ENCODE measurements at places on chromosomes 13 and 19. TPM values are rescaled to one million over a fixed set of nuclear protein-coding genes. Genes with fewer than 3 reads are reported as not detected.
A peak's percentile ranks its signal among the peaks of the same experiment; 100 is the strongest.

GRCh38 chr13:92864584-92865284, 361.9 kb upstream of the GPC6 start:
- no peak for DNase-seq

DNA sequence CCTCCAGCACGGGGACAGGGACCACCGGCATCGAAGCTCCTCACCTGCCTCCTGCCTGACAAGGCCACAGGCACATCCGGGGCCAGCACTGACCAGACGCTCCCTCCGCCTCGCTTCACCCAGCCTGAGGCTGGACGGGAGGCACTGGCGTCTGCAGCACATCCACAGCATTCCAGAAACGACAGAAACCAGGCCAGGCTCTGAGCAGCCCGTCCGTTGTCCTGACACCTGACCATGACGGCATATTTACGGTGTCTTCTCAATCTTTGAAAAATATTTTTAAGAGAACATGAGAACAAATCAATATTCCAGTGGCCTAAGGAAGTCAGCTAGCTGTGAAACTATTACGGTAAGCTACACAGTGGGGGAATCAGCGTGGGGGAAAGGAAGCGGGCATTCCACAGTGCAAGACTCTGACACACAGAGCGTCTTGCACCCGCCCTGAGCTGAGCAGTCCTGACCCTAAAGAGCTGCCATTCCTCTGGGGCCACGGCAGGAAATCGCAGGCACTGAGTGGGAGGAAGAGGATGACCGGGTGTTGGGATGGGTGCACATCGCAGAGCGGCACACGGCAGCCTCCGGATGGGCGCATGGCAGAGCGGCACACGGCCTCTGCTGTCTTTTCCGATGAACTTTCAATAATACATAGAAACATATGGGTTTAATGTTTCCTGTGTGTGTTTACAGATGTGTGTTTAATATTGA, 26.8 kb downstream of the RASA3 start:
- peak; percentile 72 for DNase-seq

GRCh38 chr13:112487127-112487517, 100.8 kb downstream of the TUBGCP3 start:
- no peak for DNase-seq

DNA sequence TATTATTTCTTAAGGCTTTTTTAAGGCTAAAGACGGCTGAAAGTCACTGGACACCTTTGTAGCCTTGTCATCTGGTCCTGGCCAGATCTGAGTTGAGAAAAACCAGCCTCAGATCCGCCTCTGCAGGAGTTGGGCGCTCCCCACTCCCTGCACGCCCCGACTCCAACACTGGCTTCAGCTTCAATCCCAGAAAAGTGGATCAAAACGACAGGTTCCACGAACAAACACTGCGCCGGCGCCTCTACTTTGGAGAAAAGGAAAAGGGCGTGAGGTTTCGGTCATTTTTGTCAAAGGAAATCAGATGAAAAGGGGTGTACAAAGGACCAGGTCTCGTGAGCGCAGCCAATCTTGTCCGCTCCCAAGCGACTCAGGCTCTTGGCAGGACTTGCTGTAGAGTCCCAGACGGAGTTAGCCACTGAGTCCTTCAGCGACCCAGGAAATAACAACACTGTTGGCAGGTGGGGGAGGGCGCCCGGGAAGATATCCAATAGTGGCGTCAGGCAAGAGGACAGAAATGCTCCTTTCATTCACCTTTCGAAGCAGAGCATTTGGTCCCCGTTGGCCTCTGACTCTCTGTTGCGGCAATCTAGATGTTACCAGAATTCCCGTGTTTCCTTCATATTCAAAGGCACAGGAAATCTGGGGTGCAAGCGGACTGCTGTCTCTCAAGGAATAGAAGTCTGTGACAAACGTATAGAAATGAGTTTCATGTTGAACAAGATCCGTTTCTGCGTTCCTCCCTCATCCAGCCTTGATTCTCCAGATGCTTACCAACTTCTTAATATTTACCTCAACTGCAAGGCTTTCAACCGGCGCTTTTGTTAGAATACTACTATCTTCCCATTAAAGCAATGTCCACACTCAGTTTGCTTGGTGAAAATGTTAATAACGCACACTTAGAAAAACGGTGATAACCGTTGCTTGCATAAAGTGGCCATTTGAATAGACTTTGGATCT, 1.8 kb upstream of the CCNA1 start:
- no peak for DNase-seq

GRCh38 chr13:43850873-43851272, 28.7 kb downstream of the CCDC122 start:
- no peak for DNase-seq

DNA sequence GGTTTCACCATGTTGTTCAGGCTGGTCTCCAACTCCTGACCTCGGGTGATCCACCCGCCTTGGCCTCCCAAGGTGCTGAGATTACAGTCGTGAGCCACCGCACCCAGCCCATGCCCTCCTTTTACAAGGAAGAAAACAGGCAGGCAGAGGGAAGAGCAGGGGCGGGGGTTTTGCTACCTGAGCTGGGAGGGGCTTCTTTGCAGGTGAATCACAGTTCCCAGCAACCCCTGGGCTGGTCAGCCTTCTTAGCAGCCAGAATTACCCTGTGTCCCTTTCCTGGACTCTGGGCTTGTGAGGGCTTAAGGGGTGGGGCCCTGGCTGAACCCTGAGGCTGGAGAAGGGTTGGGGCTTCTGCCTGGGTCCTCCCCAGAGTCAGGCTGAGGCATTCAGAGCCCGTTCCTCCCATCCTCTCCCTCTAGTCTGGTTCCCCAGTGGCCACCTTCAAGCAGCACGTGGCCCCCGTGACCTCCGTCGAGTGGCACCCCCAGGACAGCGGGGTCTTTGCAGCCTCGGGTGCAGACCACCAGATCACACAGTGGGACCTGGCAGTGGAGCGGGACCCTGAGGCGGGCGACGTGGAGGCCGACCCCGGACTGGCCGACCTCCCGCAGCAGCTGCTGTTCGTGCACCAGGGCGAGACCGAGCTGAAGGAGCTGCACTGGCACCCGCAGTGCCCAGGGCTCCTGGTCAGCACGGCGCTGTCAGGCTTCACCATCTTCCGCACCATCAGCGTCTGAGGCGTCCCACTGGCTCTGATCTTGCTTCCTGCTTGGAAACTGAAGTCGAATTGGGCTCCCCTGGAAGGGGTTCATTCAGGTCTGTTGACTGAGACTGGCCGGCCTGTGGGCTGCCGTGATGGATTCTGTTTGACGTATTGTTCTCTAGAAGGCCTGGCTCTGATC, 2.8 kb upstream of the KCNJ14 start:
- DNase-seq = no peak

DNA sequence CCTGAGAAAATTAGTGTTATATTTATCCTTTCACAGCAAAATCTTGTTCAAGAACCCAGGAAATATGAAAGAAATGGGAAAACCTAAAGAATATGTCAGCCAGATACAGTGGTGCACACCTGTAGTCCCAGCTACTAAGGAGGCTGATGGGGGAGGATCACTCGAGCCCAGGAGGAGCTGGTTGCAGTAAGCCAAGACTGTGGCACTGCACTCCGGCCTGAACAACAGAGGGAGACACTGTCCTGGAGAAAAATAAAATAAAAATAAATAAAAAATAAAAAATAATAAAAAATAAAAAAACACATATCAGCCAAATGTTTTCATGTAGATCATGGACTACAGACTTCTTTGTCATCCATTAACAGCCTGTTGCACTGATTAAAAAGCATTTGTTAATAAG, 244.8 kb upstream of the KLHL1 start:
- no peak for DNase-seq

- no peak for DNase-seq
Observed at GRCh38 chr13:108407495-108407894, 138.0 kb downstream of the TNFSF13B start.

DNA sequence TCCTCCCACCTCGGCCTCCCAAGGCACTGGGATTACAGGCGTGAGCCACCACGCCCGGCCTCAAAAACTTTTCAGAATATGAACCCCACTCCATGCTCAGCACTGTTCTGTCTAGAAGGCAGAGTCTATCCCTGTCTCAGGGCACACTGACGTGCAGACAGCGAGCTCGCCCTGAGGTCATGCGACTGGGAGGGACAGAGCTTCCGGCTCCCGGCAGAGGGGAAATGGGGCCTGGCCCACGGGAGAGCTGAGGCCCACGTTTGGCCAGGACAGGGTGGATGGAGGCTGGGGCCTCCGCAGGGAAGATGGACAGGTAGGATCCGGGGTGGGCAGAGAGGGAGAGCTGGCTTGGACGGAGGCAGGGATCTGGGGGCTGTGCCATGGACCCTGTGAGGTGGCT, 2.8 kb upstream of the AZU1 start:
- peak; percentile 71 for DNase-seq

Gene KLHL1
- not detected for total RNA-seq

Gene TMEM145
- total RNA-seq = not detected

Gene ZNF564
- 12.0 TPM for total RNA-seq

Gene CYP2B6
- total RNA-seq = not detected
